ENCODE measurements at places on chromosomes 13 and 19. TPM values are rescaled to one million over a fixed set of nuclear protein-coding genes. Genes with fewer than 3 reads are reported as not detected.

- no peak overlapping the region for H3K4me3 ChIP-seq
- H3K27me3 ChIP-seq = no peaks in the 10 kb centered on the region
- H3K4me1 ChIP-seq = peaks cover 42% of the 10 kb centered on the region
- H3K36me3 ChIP-seq = peaks cover 20% of the 10 kb centered on the region
Observed at GRCh38 chr19:2045501-2046045, 5.5 kb downstream of the MKNK2 start.

DNA sequence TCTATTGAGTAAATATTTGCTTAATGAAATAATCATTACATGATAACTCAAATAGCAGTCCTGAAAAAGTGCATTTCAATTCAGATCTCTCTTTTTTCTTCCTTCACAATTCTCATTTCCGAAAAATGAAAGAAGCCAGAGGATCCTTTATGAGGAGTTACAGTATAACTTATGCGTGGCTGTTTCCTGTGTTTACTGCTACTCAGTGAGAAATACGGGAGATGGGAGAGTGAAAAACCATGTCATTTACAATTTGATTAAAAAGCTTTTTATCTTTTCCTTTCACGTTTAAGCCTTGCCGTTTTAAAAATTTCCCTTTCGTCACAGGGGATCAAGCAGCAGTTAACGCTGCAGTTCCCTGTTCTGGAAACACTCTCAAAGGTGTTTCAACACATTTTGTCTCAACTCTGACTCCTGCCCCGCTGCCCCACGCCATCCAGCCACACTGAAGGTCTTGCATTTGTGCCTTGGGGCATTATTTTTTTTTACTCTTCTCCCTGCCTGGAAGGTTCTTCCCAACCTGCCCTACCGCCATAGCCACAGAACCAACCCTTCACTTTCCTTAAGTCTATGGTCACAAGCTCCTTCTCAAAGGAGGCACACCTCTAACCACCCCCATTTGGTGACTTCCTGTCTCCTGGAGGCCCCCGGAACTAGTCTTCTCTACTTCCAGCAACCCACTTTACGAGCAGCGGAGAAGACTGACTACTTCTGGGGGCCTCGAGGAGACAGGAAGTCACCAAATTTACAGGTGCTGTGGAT, 17.0 kb downstream of the KL start:
- H3K27ac ChIP-seq = no peak overlapping the region
- H3K36me3 ChIP-seq = no peaks in the 10 kb centered on the region
- H3K27me3 ChIP-seq = no peaks in the 10 kb centered on the region
- DNase-seq = no peak
- H3K4me3 ChIP-seq = no peak overlapping the region
- no peaks in the 10 kb centered on the region for H3K4me1 ChIP-seq

DNA sequence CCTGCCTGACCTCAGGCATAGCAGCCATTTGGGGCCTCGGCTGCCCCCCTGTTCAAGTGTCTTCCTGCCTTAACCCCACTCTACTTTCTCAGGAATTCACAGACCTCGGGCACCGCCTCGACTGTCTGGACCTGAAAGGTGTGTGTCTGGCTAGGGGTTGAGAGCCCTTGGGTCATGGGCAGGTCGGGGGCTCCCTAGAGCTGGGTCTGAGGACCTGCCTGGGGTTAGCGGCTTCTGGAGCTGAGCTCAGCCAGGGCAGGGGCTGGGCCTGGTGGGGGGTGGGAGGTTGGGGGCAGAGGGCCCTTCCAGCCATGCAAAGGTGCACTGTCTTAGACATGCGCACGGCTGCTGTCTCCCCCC, 20.7 kb downstream of the NKPD1 start:
- no peak for DNase-seq
- no peaks in the 10 kb centered on the region for H3K36me3 ChIP-seq
- H3K4me3 ChIP-seq = no peak overlapping the region
- no peaks in the 10 kb centered on the region for H3K4me1 ChIP-seq
- no peaks in the 10 kb centered on the region for H3K27me3 ChIP-seq

DNA sequence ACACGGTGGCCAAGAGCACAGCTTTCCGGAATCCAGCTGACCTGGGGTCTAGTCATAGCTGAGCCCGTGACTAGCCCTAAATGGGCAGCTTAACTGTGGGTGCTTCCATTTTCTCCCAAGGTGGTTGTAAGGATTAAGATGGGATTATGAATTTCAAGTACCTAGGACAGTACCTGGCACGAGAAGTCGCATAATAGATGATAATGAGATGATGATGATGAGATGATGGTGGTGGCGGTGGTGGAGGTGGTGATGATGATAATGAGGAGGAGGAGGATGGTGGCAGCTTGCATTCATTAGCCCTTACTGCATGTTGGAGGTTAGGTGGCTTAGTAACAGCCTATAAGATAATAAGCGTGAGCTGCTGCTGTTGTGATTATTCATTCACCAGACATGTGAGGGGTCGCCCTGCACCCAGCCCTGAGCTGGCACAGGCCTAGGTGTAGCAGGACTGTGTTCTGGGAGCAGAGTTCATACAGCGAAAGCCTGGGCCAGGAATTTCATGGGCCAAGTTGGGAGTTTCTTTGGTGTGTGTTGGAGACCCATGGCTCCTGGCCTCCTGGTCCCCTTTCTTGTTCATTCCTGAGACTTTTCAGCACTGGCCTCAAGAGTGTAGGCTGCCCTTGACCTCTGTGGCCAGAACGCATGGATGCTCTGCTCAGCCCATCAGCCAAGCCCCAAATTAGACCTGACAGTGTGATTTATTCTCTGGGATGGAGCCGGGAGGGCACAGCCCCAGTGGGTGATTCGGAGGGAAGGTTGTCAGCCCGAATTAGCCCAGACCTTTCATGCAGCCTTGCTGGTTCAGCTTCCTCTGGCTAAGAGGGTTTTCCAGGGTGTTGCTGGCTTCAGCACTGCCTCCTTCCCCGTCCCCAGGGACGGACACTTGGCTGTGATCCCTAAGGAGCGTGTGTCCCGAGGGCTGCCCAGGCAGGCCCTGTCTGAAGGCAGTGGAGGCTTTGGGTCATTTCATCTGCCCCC, 128.8 kb downstream of the SIPA1L3 start:
- H3K4me3 ChIP-seq = no peak overlapping the region
- H3K4me1 ChIP-seq = no peaks in the 10 kb centered on the region
- H3K27ac ChIP-seq = no peak overlapping the region
- no peaks in the 10 kb centered on the region for H3K36me3 ChIP-seq
- no peak for DNase-seq

CD22 gene
- total RNA-seq = 1.6 TPM
